ENCODE measurements at places on chromosomes 12 and 14. TPM values are rescaled to one million over a fixed set of nuclear protein-coding genes. Genes with fewer than 3 reads are reported as not detected.

Gene HSP90AA1
- 398 TPM for total RNA-seq

Gene RASSF9
- total RNA-seq, result not detected

- no peak overlapping the region for H3K4me3 ChIP-seq
- H3K4me1 ChIP-seq, result peaks cover 16% of the 10 kb centered on the region
- no peak overlapping the region for H3K27ac ChIP-seq
- peaks cover 12% of the 10 kb centered on the region for H3K36me3 ChIP-seq
Measured at GRCh38 chr12:54232790-54233189, 44.0 kb upstream of the SMUG1 start.

DNA sequence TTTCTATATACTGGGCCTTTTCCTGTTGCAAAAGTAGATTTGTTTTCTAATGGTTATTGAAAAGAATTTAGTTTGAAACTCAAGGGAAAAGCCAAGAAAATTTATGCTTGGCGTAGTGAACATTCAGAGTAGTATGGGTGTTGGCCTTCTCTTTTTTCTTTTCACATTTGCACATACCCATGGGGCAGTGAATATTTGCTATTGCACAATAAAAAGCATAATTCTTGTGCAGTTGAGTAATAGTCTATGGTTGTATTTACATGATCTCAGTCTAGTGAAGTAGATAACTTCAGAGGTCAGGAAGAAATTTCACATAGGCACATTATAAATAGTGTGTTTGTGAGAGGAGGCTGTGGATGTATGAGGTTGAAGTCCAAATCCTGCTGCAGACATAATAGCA is 158.1 kb downstream of the FLRT2 start:
- no peak for DNase-seq
- H3K27ac ChIP-seq, result no peak overlapping the region
- H3K4me1 ChIP-seq, result no peaks in the 10 kb centered on the region
- no peak overlapping the region for H3K4me3 ChIP-seq

GRCh38 chr14:28831126-28831525 is 64.5 kb downstream of the FOXG1 start:
- H3K27ac ChIP-seq, result no peak overlapping the region
- H3K4me3 ChIP-seq, result no peak overlapping the region
- no peaks in the 10 kb centered on the region for H3K27me3 ChIP-seq
- no peaks in the 10 kb centered on the region for H3K4me1 ChIP-seq
- no peaks in the 10 kb centered on the region for H3K36me3 ChIP-seq

DNA sequence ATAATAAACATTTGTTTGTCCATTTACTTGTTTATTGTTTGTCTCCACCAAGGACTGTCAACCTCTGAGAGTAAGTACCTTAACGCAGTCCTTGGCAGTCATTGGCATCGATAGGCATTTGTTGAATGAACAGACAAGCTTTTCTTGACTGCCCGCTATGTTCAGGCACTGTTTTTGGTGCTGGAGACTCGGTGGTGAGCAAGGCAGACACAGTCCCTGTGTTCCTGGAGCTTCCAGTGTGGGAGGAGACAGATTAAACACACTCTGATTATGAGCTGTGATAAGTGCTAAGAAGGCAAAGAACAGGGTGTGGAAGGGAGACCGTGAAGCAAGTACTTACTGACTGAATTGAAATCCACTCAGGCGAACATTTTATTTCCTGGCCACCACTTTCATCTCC is 1.2 kb downstream of the ATP6V0A2 start:
- no peak for DNase-seq
- peak overlapping the region; percentile 84 for H3K27ac ChIP-seq
- peaks cover 2% of the 10 kb centered on the region for H3K36me3 ChIP-seq
- H3K4me1 ChIP-seq, result peaks cover 30% of the 10 kb centered on the region

DNA sequence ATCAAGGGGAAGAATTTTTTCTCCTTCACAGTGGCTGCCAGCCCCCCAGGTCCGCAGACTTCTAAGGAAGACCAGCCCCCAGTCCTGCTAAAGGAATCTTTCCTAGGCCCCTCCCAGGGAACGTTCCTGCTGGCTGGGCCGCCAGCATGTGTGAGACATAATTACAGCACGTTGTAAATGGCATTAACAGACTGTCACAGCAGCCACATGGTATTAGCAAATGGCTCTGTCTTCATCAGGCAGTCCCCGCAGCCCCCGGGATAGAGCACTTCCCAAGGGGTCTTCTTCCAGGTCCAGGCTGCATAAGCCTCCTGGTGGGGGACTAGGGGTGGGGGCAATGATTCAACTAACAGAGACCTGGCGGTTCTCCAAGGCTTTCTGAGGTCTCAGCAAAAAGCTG is 34.9 kb upstream of the FAM222A start:
- no peak for DNase-seq
- H3K4me3 ChIP-seq, result no peak overlapping the region
- no peak overlapping the region for H3K27ac ChIP-seq

GRCh38 chr14:68814238-68814538 is 21.3 kb upstream of the ZFP36L1 start:
- H3K27ac ChIP-seq, result peak overlapping the region; percentile 89
- peaks cover 31% of the 10 kb centered on the region for H3K4me1 ChIP-seq
- H3K36me3 ChIP-seq, result peaks cover 1% of the 10 kb centered on the region
- peak overlapping the region; percentile 84 for H3K4me3 ChIP-seq
- no peaks in the 10 kb centered on the region for H3K27me3 ChIP-seq

GRCh38 chr12:116280595-116281290 is 3.2 kb upstream of the MED13L start:
- no peaks in the 10 kb centered on the region for H3K27me3 ChIP-seq
- peaks cover 15% of the 10 kb centered on the region for H3K4me1 ChIP-seq
- H3K27ac ChIP-seq, result no peak overlapping the region
- DNase-seq, result no peak
- H3K36me3 ChIP-seq, result no peaks in the 10 kb centered on the region
- H3K4me3 ChIP-seq, result no peak overlapping the region

GRCh38 chr14:72565917-72566316 is 328.0 kb downstream of the DPF3 start:
- no peaks in the 10 kb centered on the region for H3K36me3 ChIP-seq
- H3K4me1 ChIP-seq, result no peaks in the 10 kb centered on the region
- no peak for DNase-seq
- no peak overlapping the region for H3K4me3 ChIP-seq
- H3K27ac ChIP-seq, result no peak overlapping the region
- H3K27me3 ChIP-seq, result peaks cover 12% of the 10 kb centered on the region

- H3K27ac ChIP-seq, result no peak overlapping the region
- H3K36me3 ChIP-seq, result no peaks in the 10 kb centered on the region
- no peak overlapping the region for H3K4me3 ChIP-seq
- DNase-seq, result no peak
- H3K27me3 ChIP-seq, result no peaks in the 10 kb centered on the region
Measured at GRCh38 chr14:85701763-85702162, 171.8 kb downstream of the FLRT2 start.

Measured in activated naive CD8-positive, alpha-beta T cell treated with anti-CD3 and anti-CD28 coated beads, Interleukin-2, amount 10 ng/mL, durations not matched to agents 7 days and 5 days (primary cell).